ENCODE measurements at places on chromosomes 6 and 20.
A peak's percentile ranks its signal among the peaks of the same experiment; 100 is the strongest.

DNA sequence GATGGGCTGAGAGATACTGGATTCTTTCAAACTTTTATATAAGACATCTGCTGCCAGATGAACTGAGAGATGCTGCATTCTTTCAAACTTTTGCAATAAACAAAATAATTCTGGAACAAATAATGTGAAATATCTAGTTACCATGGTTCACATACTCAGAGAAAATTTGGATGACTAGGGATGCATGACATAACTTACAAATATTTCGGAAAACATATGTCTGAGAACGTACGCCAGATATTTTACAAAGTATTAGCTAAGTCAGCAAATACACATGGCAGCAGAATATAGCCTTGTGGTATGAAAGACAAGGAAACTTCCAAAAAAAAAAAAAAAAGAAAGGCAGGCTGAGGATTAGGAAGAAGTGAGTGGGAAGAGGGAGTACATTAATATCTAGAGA, 113.3 kb upstream of the TRAF3IP2 start:
- DNase-seq, result no peak

DNA sequence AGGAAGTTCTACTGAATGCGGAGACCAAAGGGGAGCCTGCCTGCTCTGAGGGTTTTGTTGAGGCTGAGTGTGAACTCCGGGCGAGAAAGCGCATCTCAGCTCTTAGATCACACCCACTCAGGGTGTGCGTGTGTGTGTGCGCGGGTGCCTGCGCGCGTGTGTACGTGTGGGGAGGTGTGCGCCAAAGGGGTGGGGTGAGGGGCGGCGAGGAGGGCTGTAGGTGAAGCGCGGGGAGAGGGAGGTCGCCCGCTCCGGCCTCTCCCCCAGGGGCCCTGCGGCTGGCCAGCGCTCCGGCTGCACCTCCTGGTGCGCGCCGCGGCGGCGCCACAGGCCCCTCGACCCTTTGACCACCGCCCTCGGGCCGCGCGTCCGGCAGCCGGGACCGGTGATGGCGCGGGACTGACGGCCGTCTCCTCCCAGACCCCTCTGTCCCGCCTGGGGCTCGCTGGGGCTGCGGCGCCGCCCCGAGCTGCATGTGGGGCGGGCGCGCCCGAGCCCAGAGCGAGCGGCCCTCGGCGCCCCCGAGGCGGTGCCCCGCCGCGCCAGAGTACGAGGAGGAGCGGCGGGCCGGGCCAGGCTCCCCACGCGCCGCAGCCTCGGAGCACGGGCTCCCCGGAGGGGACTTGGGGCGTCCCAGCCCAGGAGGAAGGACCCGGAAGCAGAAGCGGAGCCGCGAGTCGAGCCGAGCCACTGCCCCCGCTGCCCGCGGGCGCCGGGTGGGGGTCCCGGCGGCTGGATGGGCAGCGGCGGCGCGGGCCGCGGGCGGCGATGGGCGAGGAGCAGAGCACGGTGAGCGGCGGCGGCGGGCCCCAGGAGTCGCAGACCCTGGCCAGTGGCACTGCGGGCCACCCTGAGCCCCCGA, at the start of gene RNF217:
Gene RNF217, plus strand, starts transcription at position 661 of the 862 bp plus-strand sequence. Its CDS starts 108 bp downstream, at position 769.
- DNase-seq, result peak; percentile 73

DNA sequence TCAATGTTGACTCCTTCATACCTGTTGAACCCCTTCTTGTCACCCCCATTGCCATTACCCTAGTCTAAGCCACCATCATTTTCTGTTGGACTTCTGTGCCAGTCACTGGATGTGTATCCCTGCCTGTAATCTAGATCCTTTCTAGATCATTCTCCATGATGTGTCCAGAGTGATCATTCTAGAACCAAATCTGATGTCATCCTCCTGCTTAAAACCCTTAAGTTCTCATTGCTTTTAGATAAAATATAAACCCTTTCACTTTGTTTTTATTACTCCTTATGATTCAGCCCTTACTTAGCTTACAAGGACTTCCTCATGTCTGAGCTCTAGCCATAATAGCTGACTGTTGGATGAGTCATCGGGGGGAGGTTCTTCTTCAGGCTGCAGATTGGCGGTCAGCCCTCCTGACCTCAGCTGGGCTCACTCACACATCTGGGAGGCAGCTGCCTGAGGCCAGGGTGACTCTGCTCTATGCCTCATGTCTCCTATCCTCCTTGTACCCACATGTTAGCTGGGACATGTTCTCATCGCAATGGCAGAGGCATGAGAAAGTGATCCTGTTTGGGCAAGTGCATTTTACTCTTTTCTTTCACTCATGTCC, 287.6 kb downstream of the ESR1 start:
- peak; percentile 54 for DNase-seq

DNA sequence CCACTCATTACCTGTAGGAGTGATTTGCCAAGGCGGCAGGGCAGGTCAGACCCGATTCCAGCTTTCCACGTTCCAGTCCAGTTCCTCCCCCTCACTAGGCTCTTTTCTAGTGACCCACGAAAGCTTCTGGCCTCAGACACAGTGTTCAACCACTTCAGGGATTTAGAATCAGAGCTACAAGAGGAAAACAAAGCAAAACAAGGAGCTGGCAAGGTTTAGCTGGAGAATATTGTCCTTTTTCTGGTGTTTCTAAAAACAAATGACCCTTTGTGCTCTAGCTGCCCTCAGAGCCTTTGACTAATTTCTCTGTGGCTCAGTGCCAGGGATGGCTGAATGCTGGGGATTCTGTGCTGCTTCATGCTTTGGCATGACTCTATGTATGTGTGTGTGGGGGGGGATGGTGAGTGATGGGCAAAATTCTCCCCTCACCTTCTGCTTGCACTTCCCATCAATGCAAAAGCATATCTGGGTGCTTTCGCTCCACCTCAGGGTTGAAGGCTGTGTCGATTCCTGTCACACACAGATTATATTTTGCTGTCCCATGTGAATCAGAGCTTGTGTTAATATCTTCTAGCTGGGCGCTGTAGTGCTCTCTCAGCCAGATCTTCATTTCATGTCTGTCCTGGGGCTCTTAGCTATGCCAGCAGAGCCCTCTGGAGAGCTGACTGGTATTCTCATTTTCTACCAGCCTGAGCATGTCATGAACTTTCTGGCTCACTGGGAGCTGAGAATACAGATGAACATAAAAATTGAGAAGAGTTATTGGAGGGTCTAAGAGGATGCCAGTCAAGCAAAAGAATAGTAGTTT, 19.3 kb upstream of the NEDD9 start:
- DNase-seq, result peak; percentile 45

DNA sequence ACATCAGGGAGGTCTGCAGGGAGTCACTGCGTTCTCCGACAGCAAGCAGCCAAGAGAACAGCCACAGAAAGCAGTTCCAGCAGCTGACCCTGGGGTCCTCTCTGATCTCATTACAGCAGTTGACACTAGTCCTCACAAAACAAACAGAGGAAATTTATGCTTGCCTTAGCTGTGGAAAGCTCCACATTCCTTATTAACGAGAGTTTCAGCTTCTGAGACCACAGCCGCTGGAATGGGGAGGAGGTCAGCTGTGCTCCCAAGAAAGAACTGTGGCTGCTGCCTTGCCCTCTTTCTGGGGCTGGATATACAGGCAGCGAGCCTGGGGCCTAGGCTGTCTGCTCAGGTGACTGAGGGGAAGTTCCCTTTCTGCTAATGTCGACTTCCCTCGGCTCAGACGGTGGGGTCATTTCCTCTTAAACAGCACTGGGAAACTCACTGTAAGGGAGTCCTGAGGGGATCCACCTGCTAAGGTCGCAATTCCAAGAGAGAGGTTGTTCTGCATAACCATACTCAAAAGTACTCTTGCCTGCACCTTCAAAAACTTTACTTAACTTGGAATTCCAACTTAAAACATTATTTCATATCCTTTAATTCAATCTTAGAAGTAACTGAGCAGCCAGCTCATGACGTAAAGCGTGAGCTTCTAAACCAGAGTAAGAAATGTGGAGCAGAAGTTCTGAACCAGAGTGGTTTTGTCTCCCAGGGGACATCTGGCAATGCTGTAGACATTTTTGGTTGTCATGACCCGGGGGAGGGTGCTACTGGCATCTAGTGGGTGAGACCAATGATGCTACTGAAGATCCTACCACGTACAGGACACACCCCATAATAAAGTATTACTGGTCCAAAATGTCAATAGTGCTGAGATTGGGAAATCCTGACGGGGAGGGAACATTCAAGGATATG, 80.3 kb downstream of the BACH2 start:
- no peak for DNase-seq

DNA sequence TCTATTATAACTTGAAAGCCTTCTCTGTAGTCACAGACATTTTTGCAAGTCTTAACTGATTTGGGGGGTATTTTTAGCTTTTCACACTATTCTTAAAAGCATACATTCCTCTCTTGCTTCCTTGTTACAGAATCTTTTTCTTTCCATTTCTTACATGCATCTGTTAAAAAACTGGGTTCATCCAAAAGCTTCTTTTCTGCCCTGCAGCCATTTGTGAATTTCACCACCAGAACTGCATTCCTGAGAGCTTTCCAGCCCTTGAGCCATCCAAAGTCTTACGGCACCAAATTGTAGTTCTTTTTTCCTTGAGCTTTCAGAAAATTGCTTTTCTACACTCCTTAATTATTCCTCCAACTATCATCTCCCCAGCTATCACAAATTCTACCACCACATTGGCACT, 19.7 kb upstream of the GSTA4 start:
- DNase-seq, result no peak

DNA sequence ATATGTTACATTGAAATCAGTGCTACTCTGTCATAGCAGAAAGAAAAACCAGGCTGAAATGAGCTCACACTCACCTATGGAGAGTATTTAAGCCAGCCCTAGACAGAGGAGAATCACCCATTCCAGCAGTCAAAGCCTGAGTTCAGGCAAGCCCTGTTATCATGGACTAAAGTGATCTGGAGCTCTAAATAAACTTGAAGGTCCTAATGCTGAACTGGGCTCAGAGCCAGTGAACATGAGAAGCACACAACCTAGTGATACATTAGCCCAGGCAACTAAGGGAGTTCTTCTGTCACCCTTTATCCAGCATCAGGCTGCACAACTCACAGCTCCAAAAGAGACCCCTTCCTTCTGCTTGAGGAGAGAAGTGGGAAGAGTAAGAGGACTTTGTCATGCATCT, 425.0 kb downstream of the COL12A1 start:
- DNase-seq, result no peak

- no peak for DNase-seq
These were observed 26.4 kb downstream of the PSMG4 start for GRCh38 chr6:3285049-3285639.

DNA sequence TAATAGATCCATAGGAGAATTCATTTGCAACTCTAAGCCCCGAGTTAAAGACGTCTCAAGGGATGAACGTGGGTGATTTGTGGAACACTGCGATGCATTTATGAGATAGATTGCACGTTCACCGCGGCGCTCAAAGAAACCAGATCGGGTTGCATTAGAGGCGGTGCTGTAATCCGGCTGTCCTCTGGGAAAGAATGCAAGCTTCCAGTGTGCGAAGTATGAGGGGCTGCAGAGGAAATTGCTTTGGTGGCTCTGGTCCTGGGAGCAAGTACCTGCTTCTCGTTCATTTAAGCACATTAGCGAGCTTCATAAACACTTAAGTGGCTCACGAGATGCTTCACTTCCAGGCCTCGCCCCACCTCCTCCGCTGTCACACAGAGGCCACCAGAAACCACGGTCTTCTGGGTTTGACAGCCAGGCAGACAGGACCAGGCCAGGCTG, 182.3 kb downstream of the CDH4 start:
- no peak for DNase-seq

DNA sequence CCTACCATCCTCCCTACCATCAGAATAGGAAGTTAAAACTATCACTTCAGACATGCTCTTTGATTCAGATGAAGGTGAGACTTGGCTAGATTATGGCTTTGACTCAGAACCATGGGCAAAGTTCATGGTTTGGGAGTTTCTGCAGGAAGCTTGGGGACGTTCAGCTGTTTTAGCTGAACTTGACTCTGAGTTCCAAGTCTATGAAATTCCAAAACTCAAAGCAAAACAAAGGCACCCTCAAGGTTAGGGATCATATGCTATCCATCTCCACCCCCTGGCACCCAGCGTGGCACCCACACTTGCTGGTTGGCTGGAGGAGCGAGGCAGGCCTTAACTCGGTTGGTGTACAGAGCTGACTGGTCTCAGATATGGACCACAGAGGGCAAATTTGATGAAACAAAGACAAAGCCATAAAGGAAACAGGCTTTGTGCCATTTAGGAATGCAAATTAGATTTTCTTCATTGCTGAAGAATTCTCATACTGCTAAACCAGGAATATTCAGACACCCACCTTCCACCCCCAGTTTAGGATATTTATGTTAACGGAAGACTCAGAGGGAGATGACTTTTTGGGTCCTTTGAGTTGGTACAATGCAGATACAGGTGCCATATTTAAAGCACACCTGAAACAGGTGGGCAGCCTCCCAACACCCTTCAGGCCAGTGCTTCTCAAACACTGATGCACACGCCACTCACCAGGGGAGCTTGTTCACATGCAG, 88.4 kb upstream of the SLC22A16 start:
- no peak for DNase-seq

All from left ventricle myocardium inferior (tissue), 1 donor.